ENCODE measurements at places on chromosomes 11 and 22.
A peak's percentile ranks its signal among the peaks of the same experiment; 100 is the strongest.

DNA sequence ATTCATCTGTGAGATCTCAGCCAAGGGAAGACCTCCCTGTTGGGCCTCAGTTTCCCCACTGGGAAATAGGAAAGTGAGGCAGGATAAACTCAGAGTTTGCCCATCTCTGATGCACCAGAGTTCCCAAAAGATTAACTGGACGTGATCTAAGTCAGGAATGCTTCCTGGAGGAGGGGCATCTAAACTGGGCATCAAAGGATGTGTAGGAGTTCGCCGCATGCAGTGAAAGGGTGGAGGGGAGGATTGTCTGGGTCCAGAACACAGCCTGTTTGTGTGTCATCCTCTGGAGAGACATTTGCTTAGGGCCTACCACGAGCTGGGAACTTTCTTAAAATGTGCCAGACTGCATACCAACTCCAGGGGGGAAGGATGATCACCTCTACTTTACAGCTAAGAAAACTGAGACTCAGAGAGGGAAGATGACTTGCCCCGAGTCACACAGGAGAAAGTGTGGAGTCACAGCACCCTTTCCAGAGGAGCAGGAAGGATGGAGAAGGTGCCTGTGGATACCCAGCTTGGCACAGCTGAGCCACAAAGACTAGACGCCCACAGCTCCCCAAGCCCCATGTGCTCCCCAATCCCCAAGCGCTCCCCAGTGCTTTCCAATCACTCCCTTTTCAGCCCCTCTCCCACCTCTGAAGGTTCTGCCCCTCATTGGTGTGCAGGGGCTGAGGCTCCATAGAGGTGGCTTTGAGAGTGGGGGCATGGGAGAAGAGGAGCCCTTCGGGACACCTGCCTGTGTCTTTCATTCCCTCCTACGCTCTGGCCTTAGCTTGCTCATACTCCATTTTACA is 50.1 kb downstream of the MN1 start:
- DNase-seq: no peak

GRCh38 chr11:67290801-67291200 is 1.7 kb downstream of the ANKRD13D start:
- peak; percentile 82 for DNase-seq

DNA sequence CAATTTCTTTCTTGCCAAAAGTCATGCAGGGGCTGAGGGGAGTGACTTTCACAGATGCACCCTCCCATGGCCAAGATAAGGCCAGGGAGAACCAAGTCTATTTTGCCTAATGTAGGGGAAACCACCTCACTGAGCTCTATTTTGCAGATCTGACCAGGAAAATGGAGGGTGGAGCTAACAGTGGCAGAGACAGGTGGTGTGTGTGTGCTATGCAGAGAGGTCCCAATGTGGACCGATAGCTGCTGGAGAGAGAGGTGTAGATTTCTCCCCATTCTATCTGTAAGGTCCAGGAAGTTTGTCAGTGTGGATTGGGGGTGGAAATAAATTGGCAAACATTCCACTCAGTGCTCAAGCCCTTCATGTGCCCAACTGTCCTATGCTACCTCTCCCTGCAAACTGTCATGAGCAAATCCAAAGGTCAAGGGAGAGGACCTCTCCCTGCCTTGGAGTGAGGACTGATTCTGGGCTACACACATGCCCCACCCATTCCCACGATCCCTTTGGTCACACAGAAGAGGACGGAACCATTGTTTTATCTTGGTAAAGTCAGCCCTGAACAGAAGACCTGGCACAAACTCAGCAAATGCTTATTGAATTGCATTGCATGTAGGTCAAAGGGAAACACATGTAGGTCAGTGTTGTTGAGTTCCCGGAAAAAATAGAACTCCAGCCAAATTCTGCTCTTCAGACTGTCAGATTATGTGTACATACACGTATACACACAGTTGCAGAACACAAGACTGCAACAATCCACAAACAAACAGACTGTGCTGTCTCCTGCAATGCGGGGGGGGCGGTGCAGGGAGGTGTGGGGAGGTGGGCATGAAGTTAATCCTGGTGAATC is 65.9 kb downstream of the C11orf58 start:
- no peak for DNase-seq

GRCh38 chr22:50313021-50313420 is 5.6 kb upstream of the PLXNB2 start:
- no peak for DNase-seq

- DNase-seq: no peak
Measured at GRCh38 chr11:70703141-70704064, 305.1 kb downstream of the CTTN start.

DNA sequence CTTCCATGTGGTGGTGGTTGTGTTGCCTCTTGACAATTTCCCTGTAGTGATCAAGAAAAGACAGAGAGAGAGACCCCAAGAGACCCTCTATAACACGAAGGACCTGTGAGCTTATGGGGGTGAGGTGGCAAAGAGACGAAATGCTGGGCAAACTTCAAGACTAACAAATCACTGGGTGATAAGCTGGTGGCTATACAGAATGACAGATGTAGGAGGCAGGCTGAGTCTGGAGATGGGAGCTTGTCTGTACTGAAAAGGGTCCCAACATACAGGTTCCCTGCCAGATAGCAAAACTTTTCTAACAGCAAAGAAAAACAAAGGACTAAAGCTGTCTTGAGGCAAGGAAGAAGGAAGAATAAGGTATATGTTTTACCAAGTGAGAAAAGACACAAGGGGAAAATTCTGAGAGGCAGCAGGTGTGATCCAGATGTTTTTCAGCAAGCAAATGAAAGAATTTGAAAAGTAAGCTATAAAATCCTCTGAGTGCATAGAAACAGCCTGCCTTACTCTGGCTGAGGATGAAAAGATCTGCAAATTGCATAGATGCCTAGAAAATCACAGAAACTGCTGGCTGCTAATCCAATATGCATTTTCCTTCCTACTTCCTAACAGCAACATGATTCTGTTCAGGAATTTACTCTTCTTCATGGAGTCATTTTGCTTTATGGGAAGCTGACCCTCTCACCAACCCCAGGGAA is 21.9 kb upstream of the LYVE1 start:
- no peak for DNase-seq

- DNase-seq: no peak
Measured at GRCh38 chr22:37986371-37986770, 2.0 kb upstream of the SOX10 start.

- DNase-seq: no peak
Measured at GRCh38 chr11:124863137-124863825, 2.0 kb upstream of the ROBO3 start.
